Stimulated activated effector memory CD8-positive, alpha-beta T cell treated with anti-CD3 and anti-CD28 coated beads, Interleukin-12 subunit alpha, Interleukin-12 subunit beta, amount 100 ng/mL, for 72 hours (primary cell): ENCODE measurements at places on chromosomes 6 and 20.

- no peak for DNase-seq
Measured at GRCh38 chr20:46928580-46929132, 34.0 kb downstream of the EYA2 start.

DNA sequence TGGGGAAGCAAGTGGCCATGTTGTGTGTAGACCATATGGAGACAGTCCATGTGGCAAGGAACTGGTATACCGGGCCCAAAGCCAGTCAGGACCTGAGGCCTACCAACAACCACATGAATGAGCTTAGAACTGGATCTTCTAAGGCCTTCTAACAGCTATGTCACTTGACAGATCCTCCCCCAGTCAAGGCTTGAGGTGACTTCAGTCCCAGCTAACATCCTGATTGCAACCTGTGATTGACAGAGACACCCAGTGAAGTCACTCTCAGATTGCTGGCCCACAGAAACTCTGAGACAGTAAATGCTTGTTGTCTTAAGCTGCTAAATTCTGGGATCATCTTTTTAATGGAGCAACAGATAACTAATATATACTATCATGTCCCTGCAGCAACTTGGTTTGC, 32.9 kb downstream of the AHI1 start:
- no peak for DNase-seq

- DNase-seq = no peak
Measured at GRCh38 chr20:6711951-6712649, 55.4 kb upstream of the BMP2 start.

DNA sequence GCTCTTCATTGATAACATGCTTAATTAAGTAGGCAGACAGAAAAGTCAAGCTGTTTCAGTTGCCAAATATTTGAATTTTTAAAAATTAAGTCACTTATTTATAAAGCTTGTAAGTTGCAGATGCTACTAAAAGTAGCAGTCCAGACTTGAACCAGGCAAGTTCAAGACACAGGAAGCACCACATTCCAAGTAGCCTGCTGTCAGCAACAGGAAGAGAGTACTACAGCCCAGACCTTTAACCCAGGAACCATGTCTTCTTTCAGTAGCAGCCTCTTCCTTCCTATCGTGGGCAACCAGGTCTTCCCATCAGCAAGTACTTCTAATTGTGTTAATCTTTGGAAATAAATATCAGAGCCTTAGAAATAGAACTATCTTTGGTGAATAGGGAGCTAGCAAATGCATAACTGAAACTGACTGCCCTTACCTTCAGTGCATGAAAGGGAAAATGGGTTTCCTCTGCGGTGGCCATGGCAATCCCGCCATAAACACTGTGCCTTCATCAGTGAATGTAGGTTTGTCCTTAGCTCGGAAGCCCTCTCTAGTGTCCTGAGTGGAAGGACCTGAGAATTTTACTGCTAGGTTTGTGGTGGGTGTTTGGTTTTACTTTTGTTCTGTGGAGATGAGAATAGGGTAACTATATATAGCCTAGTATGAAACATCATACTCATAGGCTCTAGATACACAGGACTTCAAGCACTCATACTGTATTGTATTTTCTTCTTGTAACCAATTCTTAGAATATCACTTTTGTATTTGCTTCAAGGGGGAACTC, 95.6 kb downstream of the SYCP2 start:
- DNase-seq = no peak

- DNase-seq = no peak
Measured at GRCh38 chr20:36887752-36888090, 11.8 kb downstream of the TLDC2 start.

- DNase-seq = no peak
Measured at GRCh38 chr6:20777801-20778200, 243.5 kb downstream of the CDKAL1 start.
